ENCODE measurements at places on chromosomes 16 and 17.

GRCh38 chr16:4317532-4318450, 1.9 kb downstream of the GLIS2 start:
- no peak for DNase-seq

- no peak for DNase-seq
Measured at GRCh38 chr17:51995797-51996403, 162.6 kb downstream of the CA10 start.

DNA sequence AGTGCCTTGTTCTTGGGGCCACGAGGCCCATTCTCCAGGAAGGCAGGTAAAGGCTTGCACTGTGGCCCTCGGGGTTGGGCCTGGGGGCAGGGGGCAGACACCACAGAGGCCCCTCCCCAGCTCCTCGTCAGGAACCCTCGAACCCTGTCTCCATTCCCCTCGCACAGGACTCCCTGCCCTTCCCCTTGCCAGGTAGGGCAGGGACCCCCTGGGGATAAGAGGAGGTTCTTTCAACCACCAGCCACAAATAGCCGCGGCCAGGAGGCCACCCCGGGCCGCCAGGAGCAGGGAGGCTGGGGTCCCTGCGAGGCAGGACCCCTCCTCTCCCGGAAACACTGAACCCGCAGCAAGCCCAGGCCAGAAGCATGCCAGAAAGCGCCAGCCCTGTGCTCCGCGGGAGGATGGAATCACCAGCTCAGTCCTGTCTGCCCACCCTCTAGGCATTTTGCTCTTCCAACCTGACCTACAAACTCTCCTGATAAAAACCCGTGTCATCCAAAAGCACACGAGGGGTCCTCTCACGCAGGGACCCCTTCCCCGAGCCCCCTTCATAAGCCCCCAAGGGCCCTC, 45.6 kb downstream of the SLC47A1 start:
- DNase-seq: no peak

GRCh38 chr17:66584927-66585326, 250.0 kb upstream of the CACNG5 start:
- DNase-seq: no peak

DNA sequence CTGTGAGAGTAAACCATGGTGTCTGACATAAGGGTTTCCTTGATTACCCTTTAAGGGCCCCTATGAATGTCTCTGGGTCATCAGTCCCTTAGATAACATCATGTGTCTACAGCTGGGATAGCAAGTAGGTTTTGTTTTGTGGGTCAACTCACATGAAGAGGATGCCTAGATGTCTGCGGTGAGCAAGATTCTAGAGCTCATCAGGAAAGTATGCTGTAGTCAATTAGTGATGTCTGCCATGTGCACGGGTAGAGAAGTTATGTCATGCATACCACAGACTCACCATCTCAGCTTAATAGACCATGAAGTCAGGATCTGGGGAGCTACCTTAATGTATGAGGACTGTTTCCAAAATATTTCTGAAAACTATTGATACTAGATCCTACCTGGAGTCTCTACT, 57.5 kb downstream of the CDH13 start:
- no peak for DNase-seq

GRCh38 chr17:77831474-77832179, 126.9 kb upstream of the TNRC6C start:
- no peak for DNase-seq

DNA sequence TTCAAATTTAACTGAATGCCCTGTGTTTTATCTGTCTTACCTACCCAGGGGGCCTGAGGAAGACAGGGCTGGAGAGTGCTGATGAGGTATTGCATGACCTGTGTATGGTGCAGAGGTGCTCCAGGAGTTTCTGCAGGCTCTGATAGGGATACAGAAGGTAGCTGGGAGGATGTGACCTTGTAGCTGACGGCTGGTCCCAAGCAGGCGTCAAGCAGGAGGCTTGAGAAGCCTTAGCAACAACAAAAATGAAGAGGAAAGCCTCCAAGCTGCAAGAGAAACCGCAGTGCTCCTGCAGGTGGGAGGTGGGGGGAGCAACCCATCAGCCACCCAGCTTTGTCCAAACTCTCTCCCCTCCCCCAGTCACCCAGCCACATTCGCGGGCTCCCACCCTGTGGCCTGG, 40.4 kb downstream of the LAT start:
- DNase-seq: no peak

DNA sequence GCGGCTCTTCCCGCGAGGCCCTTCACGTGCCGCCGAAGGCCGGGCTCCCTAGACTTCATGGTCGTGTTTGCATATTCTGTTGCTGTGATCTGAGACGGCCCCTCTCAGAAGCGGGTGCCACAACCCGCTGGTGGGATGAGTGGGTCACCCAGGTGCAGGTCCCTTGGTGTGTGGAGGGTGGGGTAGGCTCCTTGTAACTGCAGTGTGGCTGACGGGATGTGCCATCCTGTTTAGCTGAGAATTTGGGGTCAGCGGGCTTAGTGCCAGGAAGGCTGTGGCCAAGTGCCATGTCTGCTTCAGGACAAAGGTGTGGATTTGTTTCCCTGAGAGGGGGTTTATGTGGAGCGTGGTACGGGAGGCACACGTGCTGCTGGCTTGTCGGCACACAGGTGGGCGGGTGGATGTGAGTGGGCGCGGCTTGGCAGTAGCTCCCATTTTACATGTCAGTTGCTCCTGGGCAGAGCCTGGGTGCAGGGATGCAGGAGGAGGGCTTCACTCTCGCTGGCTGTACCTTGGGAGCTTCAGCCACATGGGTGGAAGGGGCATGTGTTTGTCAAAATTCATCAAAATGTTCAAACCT, 9.2 kb upstream of the WFIKKN1 start:
- peak; percentile 40 for DNase-seq

DNA sequence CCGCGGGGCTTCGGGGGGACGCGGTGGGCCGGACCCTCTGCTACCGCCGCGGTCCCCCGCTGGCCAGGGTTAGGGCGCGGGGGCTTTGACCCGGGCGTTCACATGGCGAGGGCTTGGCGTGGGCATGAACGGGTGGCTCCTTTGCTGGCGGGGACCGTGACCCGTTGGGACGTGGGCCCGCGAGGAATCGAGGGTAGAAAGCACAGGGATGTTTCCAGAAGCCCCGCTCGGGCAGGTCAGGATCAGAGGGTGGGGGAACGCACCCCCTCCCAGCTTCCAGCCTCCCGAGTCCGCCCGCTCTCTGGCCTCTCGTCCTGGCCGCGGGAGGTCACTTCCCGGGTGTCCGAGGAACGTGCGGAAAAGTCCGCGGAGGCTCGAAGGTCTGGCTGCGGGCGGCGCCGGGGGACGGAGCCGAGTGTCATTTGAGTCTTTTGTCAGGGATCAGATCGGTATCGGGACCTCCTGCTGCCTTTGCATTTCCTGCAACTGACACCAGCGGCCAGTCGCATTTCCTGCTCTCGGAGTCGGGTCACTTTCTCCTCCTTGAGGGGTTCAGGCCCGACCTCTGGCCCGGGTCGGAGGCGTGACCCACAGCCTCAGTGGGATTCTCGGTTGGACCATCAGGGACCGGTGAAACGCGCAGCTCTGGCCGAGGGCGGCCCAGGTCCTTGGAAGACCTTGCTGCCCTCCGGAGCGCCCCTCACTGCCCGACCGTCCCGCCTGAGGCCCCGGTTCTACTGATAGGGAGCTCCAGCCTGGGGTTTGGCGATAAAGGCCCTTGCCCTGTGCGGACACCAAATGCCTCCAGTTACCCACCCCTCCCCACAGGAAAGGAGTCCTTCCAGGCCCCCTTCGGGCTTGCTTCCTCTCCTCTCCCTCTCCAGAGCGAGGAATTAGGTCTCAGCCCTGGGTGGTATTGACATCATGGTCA, 702 bp upstream of the WNT3 start:
- DNase-seq: no peak
